ENCODE measurements at places on chromosomes 2 and 18.
A peak's percentile ranks its signal among the peaks of the same experiment; 100 is the strongest.

DNA sequence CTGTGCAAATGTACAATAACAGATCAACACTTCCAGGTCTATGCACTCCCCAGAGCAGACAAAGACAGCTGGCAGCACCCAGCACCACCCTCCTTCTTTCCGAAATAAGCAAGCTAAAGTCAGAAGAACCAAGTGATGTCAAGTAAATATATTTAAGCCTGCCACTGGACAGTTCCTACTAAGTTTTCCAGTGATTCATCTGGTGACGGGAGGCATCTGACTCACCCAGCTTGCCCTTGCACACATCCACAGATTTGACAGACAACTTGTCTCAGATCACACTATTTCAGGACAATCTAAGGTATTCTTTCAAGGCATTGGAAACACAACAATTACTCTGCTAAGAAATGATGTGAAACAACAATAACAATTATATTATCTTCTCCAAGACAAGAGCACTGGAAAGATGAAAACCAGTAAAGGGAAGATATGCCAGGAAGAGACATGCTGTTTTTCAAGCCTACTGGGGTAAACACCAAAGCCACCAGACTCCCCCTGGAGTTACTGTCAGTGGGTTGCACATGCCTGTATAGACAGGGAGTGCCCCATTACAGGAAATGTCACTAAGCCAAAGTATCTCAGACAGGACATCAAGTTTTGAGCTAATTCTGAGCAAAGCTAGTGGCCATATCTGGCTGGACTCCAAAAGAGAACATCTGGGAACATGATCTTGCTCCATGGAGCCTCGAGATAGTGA is 287.9 kb upstream of the KLHL29 start:
- DNase-seq, result no peak

DNA sequence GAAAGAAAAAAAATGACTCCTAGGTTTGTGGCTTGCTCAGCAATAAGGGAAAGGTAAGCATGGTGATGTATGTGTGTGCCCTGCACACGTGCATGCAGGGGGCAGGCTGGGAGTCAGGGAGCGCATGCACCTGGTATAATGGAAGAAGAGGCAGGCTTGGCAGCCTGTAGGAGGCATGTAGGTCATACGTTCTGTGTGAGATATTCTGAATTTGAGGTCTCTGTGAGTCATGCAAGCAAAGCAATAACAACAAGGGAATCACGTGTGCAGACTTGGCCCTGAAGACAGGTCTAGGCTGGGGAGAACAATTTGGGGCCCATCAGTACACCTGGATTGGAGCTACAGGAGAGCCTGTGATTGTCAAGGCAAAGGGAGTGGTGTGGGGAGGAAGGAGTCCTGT is 94.5 kb upstream of the TTC39C start:
- peak; percentile 12 for DNase-seq

GRCh38 chr2:197108758-197109157 is 182.3 kb upstream of the PGAP1 start:
- DNase-seq, result no peak

GRCh38 chr2:38683766-38684165 is 17.9 kb downstream of the GALM start:
- no peak for DNase-seq

DNA sequence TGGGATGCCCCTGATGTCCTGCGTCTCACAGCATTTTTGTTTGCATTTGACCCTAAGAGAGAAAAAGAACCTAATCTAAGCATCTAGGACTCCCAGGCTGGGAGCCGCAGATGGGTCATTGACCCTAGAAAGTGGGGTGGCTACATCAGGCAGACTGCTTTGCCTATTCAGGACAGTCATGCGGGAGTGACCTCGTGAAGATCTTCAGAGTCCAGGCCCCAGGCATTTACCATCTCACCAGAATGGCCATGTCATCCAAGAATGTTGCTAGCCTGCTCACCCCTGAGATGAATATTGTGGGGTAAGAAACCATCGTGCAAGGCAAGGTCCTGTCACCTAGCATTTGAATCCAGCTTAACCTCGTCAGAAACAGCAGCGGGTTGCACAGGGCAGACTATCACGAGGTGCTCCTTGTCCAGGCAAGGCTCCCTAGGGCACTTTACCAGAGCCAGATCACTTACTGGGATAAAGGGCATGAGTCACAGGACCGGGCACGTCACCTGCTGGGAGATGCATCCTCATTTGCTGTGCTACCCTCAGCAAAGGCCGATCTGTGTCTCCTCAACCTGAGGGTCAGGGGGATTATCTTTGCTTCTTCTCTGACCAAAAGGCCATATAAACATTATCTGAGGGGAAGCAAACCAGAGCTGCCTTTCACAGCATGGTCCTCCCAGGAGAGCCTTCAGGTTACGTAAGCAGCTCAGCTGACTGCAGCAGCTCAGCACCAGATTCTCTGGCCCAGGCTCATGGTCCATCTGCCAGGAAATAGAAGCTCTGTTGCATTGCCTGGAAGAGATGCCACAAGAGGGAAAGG is 162.3 kb downstream of the ACKR3 start:
- no peak for DNase-seq

DNA sequence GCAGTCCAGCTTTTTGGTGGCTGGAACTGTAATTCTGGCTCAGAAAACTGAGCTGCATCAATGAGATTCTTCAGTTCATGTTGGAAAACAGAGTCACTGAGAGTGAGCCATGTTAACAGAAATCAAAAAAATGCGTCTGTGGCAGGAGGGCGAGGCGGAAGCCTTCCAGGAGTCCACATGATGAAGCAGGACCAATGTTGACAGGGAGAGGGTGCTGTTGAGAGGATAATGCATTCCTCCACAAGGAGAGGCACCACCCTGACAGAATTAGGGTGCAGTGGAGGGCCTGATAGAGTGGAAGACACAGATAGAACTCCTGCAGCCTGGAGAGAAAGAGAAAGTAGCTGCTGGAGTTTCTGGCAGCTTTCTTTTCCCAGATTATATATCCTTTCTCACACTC is 111.5 kb downstream of the MGAT5 start:
- no peak for DNase-seq

DNA sequence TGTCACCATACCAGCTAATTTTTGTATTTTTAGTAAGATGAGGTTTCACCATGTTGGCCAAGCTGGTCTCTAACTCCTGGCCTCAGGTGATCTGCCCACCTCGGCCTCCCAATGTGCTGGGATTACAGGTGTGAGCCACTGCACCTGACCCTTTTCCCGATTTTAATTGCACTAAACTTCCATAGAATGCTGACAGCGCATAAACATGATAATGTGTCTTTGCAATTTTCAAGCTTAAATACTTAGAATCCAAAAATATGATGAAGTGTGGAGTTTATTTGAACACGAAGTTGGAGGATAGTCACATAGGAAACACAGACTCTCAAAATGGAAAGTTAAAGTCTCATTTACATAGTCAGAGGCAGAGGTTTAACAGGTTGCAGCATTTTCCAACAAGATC is 138.6 kb downstream of the TPO start:
- no peak for DNase-seq

- DNase-seq, result no peak
Observed at GRCh38 chr18:42341423-42341822, 386.4 kb downstream of the PIK3C3 start.
